CD14-positive monocyte (primary cell): ENCODE measurements at places on chromosomes 3 and 15. TPM values are rescaled to one million over a fixed set of nuclear protein-coding genes. Genes with fewer than 3 reads are reported as not detected.

DNA sequence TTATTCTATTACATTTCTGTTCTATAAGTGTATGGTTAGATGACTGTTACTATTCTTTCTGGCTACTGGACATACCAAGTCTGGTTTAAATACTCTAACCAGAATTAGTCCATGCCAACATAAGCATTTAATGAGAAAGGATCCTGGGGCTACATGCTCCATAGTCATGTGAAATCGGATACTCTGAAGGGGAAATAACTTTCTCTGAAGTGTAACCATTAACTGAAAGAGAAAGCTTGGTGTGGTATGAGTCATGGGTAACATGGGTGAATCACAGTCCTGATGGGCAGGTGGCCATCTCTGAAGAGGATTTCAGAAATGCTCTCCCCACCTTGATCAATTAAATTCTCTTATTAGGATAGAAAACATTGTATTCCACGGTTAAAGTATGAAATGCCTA is 69.4 kb downstream of the FHIT start:
- no peaks in the 10 kb centered on the region for H3K27me3 ChIP-seq
- H3K4me1 ChIP-seq: no peaks in the 10 kb centered on the region
- H3K4me3 ChIP-seq: no peak overlapping the region
- DNase-seq: no peak

- peaks cover 10% of the 10 kb centered on the region for H3K4me1 ChIP-seq
- no peak overlapping the region for H3K27ac ChIP-seq
- H3K36me3 ChIP-seq: no peaks in the 10 kb centered on the region
- DNase-seq: no peak
- peaks cover 3% of the 10 kb centered on the region for H3K27me3 ChIP-seq
- no peak overlapping the region for H3K4me3 ChIP-seq
Measured at GRCh38 chr3:128559486-128560225, 66.7 kb upstream of the GATA2 start.

DNA sequence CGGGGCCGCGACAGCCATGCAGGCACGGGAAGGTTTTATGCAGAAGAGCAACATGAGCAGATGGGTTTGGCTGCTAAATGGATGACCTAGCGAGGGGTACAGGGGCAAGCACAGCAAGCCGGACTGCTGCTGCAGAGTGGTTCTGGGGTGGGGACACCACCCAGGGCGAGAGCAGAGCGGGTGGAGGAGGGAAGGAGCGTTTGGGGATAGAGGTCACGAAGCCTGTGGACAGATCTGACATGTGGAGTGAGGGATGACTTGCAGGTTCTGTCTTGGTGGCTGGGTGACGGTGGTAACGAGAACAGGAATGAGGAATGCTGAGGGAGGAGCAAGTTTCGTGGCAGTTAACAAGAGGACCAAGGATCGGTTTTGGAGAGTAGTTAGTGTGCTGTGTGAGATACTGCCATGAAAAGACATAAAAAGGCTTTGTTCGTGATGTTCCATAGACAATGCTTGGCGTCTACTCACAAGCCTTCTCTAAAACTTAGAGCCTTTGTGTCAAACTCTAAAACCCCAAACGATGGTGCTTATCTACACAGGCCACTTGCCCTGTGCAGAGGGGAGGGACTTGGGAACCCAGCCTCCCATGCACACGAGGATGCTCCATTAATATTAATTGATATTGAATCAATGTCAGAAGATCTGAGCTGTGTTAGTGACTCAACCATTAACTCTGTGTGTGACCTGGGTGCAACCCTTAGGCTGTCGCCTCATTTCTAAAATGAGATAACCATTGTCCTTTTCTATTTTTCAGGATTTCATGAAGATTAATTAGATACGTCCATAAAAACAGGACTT is 132.7 kb upstream of the SLC2A2 start:
- H3K4me1 ChIP-seq: no peaks in the 10 kb centered on the region
- DNase-seq: no peak
- no peaks in the 10 kb centered on the region for H3K36me3 ChIP-seq
- H3K27ac ChIP-seq: no peak overlapping the region
- H3K4me3 ChIP-seq: no peak overlapping the region

DNA sequence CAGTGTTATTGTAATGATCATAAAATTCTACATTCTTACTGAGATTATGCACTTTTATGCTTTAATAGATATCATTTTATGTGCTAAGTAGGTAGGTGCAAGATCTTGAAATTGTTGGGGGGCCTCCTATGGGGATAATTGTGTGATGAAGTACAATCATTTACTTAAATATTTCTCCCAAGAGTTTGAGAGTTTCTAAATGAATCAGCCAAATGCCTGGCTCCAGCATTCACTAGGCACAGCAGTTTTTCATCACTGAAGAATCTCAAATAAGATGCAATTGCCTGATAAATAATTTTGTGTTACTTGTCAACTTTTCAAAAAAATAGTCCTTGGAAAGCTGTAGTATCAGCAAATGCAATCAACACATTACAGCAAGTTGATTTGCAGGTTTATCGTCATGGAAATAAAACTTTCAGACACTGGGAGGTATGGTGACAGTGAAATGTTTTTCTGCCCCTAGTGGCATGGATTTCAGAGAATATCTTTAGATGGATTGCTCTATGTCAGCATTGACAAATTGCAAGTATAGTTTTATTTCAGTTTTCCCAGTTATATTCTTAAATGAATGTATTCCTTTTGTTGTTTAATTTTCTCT is 167.1 kb downstream of the NEK11 start:
- H3K4me3 ChIP-seq: no peak overlapping the region
- no peaks in the 10 kb centered on the region for H3K27me3 ChIP-seq
- H3K36me3 ChIP-seq: no peaks in the 10 kb centered on the region

GRCh38 chr3:33060609-33061337 is 36.2 kb downstream of the GLB1 start:
- no peaks in the 10 kb centered on the region for H3K27me3 ChIP-seq
- peaks cover 20% of the 10 kb centered on the region for H3K4me1 ChIP-seq
- H3K27ac ChIP-seq: no peak overlapping the region
- H3K4me3 ChIP-seq: no peak overlapping the region
- H3K36me3 ChIP-seq: peaks cover 67% of the 10 kb centered on the region
- DNase-seq: no peak

DNA sequence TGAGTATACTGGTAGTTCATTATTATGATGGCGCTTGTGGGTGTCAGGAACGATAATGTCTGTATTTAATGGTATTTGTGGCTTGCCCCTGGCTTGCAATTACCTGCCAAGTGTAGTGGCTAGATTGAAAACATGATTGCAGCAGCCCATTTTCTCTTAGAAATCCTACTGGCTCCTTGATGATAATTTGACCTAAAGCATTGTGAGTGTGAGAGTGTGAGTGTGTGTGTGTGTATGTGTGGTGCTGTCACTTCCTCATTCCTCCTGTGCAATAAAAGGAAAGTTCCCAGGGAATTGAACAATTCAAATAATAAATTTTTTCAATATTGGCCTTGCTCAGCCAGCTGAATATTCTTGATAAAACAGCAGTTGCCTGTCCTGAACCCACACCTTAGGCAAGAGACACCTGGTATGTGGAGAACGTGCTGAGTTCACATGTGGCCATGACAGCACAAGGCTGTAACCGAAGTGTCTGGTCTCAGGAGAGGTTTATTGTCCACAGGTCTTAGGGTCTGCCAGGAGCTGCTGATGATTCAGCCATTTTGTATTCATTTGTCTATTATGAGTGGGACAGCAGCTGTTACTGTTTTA is 193.3 kb downstream of the CD47 start:
- no peak overlapping the region for H3K4me3 ChIP-seq
- no peak overlapping the region for H3K27ac ChIP-seq

DNA sequence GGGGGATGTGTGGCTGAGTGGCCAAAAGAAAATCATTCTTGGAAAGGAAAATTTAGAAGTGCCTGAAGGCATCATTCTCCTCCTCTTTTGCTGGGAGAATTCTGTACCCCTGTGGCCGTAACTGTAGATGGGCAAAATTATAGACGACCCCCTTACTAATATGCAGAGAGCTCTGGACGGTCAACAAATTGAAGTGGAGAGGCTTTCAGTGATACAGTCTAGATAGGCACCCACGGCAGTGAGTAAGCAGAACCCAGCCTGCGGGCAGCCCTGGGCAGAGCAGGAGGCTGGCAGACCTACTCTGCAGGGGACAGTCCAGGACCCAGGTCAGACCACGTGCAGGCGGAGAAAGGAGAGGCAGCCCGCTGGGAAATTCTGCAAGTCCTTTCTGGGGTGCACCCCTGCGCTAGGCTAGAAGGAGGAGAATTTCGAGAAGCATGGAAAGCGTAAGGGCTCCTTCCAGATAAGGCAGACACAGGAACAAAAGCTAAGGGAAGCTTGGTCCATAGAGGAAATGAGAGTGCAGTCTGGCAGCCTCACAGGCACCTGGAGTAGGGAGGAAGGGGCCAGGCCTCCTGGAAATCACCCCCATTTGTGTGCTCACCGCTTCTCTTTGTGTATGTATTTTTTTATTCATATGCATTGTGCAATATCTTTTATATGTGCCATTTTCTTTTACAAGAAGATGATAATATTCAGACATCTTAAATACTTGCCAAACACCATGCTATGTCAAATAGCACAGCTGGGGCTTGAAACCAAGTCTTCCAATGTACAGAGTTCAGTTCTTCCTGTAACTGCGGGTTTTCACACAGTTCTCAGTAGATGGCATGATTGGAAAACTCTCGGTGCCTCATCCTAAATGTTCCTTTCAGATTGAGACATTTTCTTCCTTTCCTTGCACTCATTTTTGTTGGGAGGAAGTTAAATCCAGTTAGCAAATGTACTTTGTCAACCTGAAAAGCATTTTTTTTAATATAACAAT is 40.2 kb downstream of the LRRK1 start:
- DNase-seq: peak; percentile 35
- peaks cover 24% of the 10 kb centered on the region for H3K4me1 ChIP-seq
- H3K4me3 ChIP-seq: peak overlapping the region; percentile 32
- peaks cover 14% of the 10 kb centered on the region for H3K36me3 ChIP-seq

DNA sequence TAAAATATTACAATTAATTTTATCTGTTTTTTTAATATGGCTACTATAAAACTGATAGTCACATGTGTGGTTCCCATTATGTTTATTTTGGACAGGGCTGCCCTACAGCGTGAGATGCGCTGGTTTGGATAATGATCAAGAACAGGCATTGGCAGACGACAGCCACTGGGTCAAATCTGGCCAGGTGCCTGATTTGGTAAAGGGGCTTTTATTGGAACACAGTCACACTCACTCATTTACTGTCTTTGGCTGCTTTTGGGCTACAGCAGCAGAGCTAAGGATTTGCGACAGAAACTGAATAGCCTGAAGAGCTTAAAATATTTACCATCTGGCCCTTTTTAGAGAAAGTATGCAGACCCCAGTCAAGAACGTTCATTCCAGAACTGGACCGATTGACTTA is 724.2 kb upstream of the CFAP20DC start:
- H3K4me1 ChIP-seq: no peaks in the 10 kb centered on the region
- no peak for DNase-seq
- H3K36me3 ChIP-seq: no peaks in the 10 kb centered on the region

- no peak overlapping the region for H3K4me3 ChIP-seq
- no peaks in the 10 kb centered on the region for H3K36me3 ChIP-seq
- H3K27me3 ChIP-seq: no peaks in the 10 kb centered on the region
- H3K27ac ChIP-seq: no peak overlapping the region
- H3K4me1 ChIP-seq: no peaks in the 10 kb centered on the region
Measured at GRCh38 chr3:55339390-55339789, 147.7 kb downstream of the WNT5A start.

DNA sequence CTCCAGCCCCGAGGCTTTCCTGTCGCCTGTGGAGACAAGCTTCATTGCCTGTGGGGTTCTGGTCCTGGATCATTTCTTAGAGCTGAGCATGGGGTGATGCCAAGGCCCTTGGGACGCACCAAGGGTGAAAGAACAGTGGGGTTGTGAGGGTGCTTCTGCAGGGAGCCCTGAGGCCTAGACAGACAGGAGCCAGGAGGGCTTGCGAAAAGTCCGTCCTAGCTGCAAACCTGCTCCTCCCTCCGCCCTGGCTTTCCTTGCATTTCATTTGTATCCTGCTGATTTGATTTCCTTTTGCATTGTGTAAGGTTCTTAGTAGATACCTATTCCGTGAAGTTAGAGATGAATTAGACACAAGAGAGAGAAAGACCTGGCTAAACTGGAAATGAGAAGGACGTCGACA is 286.9 kb upstream of the C2CD4B start:
- H3K36me3 ChIP-seq: no peaks in the 10 kb centered on the region
- H3K4me1 ChIP-seq: no peaks in the 10 kb centered on the region
- H3K27ac ChIP-seq: no peak overlapping the region

Gene CIDEC
- not detected for polyA plus RNA-seq

Gene AHSG
- polyA plus RNA-seq: not detected

Gene PLSCR1
- 127 TPM for polyA plus RNA-seq
